ENCODE measurements at places on chromosomes 1 and 21.

- no peak for DNase-seq
Measured at GRCh38 chr1:237701534-237701933, 189.2 kb downstream of the ZP4 start.

GRCh38 chr1:199490769-199491527 lies 536.6 kb upstream of the NR5A2 start:
- no peak for DNase-seq

DNA sequence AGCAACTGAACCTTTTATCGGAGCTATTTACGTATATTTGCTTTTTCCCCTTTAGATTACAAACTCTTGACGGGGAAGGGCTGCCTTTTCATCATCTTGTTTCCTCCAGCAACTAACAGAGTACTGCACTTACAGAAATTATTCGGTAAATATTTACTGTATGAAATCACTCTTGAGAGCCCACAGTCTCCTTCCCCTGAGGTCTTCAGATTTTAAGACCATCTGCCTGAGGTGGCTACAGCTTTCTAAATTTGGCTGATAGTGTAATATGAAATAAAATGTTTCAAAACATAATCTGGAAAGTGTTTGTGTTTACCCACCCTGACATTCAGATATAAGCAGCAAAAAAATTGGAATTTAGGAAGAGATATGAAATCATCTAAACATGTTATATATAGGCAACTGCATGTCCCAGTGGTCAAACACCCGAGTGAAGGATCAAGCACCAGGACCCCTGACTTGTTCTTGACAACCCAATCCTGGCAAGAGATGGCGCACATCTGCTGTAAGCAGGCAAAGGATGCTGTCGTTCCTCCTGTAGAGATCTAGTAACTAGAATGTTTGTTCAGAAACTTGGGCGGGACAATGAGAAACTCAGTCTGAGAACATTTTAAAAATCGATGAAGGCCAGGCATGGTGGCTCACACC lies 60.9 kb downstream of the SIPA1L2 start:
- DNase-seq = no peak

DNA sequence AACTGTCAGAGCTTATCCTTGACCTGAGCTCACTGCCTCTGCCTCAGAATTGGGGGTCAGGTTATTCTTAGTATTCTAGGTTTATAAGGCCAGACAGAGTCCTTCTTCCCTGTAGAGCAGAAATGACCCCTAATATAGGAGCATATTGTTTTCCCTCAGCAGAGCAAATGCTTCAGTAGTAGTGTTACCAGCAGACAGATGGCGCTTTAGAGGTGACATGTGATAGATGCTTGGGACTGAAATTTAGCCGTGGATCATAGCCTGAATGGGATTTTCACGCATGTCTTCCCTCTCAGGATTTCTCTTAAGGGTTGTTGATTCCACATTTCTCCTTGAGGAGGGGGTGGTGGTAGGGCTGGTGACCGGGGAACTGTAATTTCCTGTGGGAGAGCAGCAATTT lies 24.5 kb downstream of the ADARB1 start:
- DNase-seq = no peak

DNA sequence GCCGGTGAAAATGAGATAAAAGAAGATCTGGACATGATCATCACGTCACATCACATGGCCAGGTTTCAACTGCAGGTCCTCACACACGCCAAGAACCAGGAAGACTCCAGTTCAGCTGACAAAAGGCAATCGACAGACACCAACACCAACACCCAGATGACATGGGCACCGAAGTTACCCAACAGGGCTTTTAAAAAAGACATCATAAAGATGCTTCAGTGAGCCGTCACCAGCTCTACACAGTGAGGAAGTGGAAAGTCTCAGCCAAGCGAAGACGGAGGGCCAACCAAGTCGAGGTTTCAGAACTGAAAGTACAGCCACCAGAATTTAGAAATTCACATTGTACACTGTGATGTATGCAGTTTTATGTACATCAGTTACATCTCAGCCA lies 154.3 kb upstream of the COL6A1 start:
- no peak for DNase-seq

- no peak for DNase-seq
Measured at GRCh38 chr1:6360117-6360496, 33.5 kb downstream of the ACOT7 start.

DNA sequence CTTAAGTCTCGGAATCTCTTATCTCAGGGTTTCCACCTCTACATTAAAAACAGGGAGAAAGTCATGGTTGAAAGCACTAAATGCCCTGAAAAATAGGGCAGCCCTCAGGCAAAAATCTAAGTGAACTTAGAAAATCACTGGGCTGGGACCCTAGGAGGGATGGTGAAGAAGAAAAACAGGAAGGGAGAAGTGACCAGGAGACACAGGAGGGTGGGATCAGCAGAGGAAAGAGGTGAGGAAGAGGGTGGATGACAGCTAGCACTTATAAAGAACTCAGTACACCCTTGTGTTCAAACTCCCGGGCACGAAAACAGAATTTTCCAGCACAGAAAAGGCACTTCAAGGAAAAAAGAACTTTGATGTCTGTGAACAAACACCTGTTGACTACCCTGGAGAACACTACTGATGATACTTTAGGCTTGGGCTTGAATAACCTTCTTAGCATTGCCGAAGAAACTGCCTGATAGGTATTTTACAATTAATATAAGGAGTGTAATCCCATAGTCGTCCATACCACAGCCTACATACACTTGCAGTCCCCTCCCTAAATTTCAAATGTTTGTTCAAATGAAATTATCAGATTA lies 2.0 kb downstream of the CHML start:
- no peak for DNase-seq

DNA sequence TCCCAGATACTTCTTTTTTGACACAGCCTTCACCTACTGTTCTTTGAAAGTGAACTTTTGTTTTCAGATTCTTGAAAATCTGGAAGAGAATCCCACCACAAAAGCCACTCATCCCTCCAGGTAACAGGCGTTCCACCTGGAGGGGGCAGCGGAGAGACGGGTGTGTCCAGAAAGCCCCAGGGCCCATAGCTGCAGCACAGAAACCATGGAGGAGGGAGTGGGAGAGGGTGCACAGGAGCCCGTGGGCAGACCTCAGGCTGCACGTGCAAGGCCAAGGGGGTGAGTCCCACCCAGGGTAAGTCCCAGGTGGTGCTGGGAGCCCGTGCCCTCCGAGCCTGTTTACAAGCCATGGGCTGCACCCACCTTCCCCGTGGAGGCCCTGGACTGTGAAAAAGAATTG lies 86.5 kb downstream of the PSMG1 start:
- no peak for DNase-seq

- DNase-seq = no peak
Measured at GRCh38 chr1:39761557-39762260, 9.4 kb downstream of the OXCT2 start.

- no peak for DNase-seq
Measured at GRCh38 chr21:44329086-44329889, 9.9 kb downstream of the CFAP410 start.

DNA sequence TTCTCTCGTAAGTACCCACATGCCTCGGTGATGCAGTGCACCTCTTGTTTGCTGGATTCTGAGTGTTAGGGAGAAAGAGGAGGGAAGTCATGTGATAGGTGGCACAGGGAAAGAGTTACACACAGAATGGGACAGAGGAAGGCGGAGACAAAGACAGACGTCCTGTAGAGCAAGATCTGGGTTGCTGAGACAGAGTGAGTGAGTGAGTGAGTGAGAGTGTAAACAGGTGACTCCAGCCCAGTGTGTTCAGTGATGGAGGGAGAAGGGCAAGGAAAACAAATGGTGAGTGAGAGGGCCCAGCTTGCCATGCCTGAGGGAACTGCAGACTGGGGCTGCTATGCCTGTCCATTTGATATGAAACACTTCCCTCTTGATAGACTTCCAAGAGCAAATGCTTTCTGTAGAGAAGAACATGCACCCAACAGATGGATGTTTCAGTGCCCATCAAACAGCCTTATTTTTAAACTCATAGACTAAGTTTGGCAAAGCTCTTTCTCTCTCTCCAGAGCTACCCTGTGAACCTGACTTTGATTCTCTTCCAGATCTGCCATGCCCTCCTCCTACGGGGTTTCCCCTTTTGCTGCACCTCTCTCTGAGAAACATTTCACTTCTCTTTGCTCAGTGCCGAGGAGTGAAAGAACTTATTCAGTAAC lies 209.9 kb upstream of the COA6 start:
- DNase-seq = no peak

DNA sequence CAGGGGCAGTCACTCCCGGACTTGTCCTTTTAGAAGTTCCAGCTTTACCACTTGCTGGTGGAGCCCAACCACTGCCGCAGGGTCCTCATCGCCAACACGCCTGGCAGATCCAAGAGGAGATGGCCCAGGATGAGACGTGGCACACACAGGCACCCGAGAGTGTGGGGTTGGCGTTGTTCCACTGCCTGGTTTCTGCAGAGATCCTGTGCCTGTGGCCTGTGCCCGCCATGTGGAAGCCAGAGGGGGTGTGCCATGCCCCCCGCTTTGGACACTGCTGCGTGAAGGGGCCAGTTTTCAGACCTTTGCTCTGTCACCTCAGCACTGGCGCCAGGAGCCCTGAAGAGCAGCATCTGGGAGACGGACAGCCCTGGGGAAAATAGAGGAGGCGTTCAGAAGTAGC lies 10.8 kb downstream of the CD46 start:
- no peak for DNase-seq

GRCh38 chr21:44258056-44258725 lies 3.5 kb downstream of the DNMT3L start:
- no peak for DNase-seq

DNA sequence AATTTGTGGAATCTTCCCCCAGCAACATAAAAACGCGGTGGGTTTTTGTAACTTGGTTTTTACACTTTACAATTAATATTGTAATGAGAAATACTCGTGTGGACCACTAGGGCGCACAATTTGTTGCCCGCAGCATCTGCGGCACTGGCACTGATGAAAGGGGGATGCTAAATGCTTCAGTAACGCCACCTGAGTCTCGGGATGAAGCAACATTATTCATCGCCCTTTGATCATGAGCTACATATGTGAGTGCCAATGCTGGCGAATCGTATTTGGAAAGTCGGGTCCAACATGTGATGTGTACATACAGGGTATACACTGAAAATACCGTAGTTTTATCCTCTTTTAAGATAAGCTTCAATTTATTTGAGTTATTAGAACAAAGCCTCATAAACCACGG lies 34.2 kb upstream of the COX20 start:
- DNase-seq = no peak

DNA sequence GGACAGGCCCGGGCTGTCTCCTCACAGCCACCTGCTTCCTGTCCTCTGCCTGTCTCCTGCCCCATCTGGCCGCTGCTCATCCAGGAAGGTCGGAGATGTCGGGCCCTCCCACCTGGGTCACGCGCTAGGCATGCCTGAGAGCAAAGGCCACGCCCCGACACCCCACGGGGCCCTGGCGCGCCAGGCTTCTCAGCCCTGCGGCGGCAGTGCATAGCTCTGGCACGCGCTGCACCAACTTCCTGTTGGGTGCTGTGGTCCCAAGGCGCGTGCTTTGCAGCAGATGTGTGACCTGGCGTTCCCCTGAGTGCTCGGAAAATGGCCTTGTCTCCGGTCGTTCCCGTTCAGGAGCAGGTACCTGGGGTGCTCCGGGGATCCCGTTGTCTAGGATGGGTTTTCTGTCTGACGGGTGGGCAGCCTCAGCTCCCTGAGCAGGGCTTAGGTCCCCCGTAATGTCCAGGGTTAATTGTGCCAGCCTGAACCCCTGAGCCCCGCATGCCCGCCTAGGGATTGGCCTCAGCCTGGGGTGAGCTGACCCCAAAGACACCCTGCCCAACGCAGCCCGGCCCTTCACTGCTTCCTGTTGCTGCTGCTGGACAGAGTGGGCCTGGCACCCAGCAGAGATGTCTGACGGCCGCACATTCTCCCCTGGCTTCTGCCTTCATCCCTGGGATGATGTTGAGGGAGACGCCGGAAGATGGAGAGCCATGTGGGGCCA lies 19.4 kb upstream of the KCNAB2 start:
- no peak for DNase-seq

GRCh38 chr1:5333291-5333690 lies 658.9 kb downstream of the NPHP4 start:
- DNase-seq = no peak

- no peak for DNase-seq
Measured at GRCh38 chr21:28066596-28067387, 925.9 kb downstream of the LTN1 start.

DNA sequence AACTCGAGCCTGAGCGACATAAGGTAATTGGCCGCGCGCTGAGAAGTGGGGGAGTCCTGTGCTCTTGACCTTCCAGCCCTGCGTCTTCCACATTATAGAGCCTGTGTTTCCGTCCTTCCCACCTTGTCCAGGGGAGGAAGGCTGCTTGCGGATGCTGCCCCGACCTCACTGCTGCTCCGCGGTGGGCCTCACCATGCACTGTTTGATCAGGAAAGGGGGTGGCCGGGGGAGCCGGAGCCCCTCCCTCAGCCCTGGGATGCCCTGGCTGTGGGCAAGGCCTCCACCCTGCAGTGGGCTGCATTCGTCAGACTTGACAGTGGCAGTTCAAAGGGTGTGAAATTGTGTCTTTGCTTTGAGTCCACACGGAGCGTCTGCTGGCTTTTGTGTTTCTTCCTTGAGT lies 30.1 kb downstream of the PCNT start:
- DNase-seq = no peak

GRCh38 chr1:77388661-77389060 lies 106.8 kb downstream of the AK5 start:
- DNase-seq = no peak

- no peak for DNase-seq
Measured at GRCh38 chr1:27634985-27635367, at the start of gene FGR. TSS of gene FGR (minus strand) at chr1:27635185. CDS start at chr1:27623916, 11,269 bp downstream.

- no peak for DNase-seq
Measured at GRCh38 chr21:25717491-25718147, 17.1 kb downstream of the ATP5PF start.

DNA sequence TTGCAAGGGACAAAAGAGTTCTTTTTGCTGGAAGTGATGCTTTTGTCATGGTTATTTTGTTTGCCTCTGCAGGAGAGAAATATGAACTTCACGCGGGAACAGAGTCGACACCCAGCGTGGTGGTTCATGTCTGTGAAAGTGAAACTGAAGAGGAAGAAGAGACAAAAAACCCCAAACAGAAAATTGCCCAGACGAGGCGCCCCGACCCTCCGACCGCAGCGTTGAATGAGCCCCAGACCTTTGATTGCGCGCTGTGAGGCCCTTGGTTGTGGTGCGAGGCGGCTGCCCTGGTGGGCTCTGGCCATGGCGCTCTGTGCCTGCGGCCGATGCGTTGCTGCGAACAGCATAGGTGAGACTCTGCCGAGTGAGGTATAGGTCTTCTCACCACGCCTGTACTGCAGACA lies 20.9 kb upstream of the NCMAP start:
- DNase-seq = no peak

Measured in neuronal stem cell (in vitro differentiated cells).